Kidney epithelial cell (primary cell): ENCODE measurements at places on chromosomes 13 and 19. TPM values are rescaled to one million over a fixed set of nuclear protein-coding genes. Genes with fewer than 3 reads are reported as not detected.

- DNase-seq, result no peak
These were observed 113.1 kb downstream of the PCDH9 start for GRCh38 chr13:67117010-67117550.

DNA sequence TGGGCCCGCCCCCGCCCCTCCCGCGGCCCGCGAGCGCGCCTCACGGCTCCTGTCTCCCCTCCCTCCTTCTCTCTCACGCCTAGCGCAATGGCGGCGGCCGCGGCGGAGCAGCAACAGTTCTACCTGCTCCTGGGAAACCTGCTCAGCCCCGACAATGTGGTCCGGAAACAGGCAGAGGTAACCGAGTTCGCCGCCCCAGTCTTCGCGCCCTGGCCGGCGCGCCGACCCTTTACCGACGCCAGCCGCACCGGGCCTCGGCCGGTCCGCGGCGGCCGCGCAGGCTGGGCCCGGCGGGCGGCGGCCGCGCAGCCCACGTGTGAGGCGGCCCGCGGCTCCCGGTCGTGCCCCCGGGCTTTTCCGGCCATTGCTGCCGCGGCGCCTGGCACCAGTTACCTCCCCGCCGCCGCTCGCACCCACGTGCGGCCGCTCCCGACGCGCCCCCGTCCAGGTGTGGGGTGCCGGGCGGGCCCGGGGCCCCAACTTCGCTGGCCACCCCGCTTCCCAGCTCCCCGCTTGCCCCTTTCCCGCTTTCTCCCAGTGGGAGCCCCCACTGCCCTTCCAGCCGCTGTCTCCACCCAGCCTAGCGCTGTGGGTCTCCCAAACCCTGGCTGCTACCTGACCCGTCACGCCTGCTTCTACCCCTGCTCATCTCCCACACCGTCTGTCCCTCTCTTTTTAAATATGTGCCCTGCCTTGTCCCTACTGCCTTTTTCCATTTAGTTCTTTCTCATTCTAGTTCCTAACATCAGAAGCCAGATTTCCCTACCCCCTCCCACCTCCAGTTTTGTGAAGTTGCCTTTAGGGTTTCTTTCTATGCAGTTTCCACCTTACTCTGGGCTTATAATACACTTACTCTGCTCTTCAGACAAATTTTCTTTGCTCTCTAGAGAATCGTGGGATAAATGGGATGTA, 23.4 kb downstream of the IPO5 start:
- no peak for DNase-seq

- DNase-seq, result no peak
These were observed 60.5 kb downstream of the EFNB2 start for GRCh38 chr13:106474912-106475311.

Gene PRMT1
- 284 and 314 TPM in 2 replicates for total RNA-seq

Gene PODNL1
- total RNA-seq, result not detected in 2 replicates

DNA sequence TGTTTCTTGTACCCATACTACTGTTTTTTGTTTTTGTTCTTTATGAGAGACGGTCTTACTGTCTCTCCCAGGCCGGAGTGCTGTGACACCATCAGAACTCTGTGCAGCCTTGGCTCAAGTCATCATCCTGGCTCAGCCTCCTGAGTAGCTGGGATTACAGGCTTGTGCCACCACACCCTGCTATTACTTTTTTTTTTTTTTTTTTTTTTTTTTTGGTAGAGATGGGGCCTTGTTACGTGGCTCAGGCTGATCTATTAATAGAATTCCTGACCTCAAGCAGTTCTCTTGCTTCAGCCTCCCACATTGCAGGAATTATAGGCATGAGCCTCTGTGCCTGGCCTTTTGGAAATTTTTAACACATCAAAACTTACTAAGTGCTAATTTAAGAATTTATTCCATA, 2.9 kb upstream of the ZNF304 start:
- DNase-seq, result no peak

- no peak for DNase-seq
These were observed 1.1 kb upstream of the SMIM24 start for GRCh38 chr19:3481241-3482090.

Gene FOXO1
- total RNA-seq, result 17.0 and 17.7 TPM in 2 replicates

DNA sequence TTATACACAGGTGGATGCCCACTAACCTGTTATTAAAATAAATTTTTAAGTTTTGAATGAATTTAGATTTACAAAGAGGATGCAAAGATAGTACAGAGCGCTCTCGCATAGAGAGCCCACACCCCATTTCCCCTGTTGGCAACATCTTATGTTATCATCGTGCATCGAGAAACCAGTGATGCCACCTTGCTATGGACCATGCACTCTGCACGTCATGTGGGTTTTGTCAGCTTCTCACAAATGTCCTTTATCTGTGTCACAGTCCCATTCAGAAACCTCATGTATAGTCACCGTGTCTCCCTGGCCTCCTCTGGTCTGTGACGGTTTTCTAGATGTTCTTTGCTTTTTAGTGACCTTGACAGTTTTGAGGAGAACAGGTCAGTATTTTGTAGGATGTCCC, 60.0 kb downstream of the ING1 start:
- DNase-seq, result no peak

DNA sequence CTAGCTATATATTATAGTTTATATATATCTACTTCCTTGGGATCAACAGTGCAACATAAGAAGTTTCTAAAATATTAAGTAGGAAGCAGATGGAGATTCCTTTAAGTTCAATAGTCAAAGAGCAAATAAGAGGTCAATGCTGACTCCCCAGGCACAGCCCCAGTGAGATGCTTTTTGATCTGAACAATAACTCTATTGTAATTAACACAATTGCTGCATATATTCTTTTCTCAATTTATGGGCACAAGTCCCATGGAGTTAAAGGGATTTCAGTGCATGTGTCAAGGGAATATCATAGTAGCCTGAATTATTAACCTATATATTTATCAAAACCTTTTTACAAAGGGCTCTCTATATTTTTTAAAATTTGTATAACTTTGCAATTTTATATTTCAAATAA, 180.8 kb downstream of the SPRY2 start:
- no peak for DNase-seq

Gene C19orf73
- total RNA-seq, result 4.2 and 4.6 TPM in 2 replicates

DNA sequence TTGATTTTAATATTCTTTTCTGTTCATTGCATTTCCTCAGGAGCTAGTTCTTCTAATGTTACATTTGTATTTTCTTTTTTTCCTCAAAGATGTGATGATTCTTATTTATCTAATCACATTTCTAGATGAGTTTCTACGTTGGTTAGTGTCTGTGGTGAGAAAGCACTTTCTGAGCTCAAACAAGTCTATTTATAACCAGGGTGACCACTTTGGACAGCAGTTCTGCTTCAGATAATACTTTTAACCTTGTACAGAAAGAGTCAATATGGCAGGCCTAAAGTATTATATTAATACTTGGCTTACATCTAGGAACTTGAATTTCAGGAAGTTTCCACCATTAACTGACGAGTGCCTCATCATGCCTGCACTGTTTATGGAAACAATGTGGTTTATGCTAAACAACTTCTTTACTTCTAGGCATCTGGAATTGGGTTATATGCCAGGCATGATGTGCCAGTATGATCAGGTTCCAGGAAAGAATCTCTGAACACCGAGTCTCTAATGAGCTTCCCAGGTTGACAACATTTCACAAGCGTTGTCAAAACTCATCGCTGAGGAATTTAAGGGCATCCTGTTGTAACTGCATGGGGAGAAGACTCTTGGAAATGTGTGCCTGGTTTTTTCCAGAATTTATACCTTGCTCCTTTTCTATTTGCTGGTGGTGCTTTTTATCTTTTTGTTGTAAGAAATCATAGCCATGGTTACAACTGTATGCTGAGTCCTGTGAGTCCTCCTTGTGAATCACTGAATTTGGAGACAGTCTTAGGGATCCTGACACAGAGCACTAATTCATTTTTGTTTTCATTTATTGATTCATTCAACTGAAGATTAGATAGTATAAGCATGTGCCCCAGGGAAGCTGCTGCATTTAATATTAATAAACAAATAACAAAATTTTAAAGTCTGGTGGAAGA, 344.4 kb upstream of the PCDH9 start:
- DNase-seq, result no peak

GRCh38 chr19:15837221-15837731, 21.8 kb upstream of the OR10H1 start:
- DNase-seq, result peak; percentile 38

GRCh38 chr13:83634601-83635000, 247.7 kb downstream of the SLITRK1 start:
- no peak for DNase-seq

Gene AMER2
- 0.04 and 0.27 TPM in 2 replicates for total RNA-seq

GRCh38 chr19:34851277-34851804, 75.4 kb upstream of the ZNF30 start:
- DNase-seq, result no peak

GRCh38 chr13:108527844-108528243, 101.6 kb upstream of the MYO16 start:
- DNase-seq, result no peak

- no peak for DNase-seq
These were observed 830.2 kb upstream of the SPRY2 start for GRCh38 chr13:81171065-81171647.

- DNase-seq, result no peak
These were observed 3.6 kb upstream of the CEACAM3 start for GRCh38 chr19:41792513-41793413.

DNA sequence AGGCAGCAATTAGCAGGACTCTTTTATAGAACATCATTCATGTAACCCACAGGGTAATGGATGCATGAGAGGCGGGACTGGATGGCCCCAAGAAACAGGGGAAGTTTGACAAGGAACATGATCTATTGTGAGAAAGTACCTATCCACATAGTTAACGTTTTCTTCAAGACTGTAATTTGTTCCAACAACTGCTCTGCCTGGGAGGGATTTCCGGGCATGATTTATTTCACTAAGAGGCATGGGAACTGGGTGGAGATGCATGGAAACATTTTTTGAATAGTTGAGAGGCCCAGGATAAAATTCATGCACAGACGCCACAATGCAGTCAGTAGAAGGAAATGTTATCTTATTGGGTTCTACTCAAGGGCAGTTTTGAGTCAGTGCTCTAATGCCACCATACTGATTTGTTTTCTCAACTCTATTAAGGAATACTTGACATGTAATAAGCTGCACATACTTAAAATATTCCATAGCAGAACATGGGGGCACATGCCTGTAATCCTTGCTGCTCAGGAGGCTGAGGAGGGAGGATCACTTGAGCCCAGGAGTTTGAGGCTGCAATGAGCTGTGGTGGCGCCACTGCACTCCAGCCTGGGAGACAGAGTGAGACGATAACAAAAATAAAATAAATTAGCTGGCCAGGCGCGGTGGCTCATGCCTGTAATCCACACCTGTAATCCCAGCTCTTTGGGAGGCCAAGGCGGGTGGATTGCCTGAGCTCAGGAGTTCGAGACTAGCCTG, 9.9 kb upstream of the ATG4D start:
- no peak for DNase-seq

Gene IRS2
- 27.1 and 35.7 TPM in 2 replicates for total RNA-seq

Gene BST2
- total RNA-seq, result 38.2 and 41.4 TPM in 2 replicates

DNA sequence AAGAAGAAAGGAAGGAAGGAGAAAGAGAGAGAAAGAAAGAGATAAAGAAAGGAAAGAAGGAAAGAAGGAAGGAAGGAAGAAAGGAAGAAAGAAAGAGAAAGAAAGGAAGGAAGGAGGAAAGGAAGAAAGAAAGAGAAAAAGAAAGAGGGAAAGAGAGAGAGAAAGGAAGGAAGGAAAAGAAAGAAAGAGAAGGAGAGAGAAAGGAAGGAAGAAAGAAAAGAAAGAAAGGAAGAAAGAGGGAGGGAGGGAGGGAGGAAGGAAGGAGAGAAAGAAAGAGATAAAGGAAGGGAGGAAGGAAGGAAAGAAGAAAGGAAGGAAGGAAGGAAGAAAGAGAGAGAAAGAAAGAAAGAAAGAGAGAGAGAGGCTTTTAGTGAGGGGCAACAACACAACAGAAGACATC, 135.1 kb upstream of the VSTM2B start:
- DNase-seq, result no peak

GRCh38 chr19:27909861-27910260, 1303.1 kb downstream of the UQCRFS1 start:
- DNase-seq, result no peak

Gene CPT1C
- 2.7 and 3.4 TPM in 2 replicates for total RNA-seq

Gene SPIB
- not detected in 2 replicates for total RNA-seq

GRCh38 chr13:96091164-96092117, 1.5 kb downstream of the HS6ST3 start:
- no peak for DNase-seq

Gene METTL21C
- total RNA-seq, result not detected in 2 replicates

DNA sequence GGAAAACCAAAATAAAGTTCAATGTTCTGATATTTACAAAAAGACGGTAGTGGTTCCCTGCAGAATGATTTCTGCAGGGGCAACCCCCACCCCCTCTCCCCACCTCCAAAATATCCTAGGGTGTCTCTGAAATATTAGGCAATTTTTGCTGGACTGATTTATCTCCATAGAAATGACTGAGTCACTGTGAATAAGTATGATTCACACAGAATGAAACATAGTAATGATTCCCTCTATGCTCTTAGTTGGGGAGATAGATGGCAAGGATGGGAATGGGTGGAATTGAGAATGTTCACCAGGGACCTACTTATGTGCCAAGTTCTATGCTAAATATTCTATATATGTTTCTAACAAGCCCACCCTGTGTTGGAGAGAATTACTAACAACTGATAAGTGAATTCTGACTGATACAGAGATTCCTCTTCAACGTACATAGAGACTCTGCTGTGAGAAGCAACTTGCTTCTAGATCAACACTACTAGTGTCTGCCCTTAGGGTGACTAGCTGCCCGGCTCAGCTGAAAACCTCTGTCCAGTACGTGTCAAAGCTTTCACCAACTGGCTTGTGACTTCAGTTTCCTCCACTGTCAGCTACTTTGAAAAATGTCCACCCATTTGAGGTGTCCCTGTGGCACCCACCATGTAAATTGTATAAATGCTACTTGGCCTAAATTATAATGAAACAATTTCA, 38.4 kb upstream of the RAP2A start:
- no peak for DNase-seq

Gene SELENOV
- 0.27 and 0.42 TPM in 2 replicates for total RNA-seq

DNA sequence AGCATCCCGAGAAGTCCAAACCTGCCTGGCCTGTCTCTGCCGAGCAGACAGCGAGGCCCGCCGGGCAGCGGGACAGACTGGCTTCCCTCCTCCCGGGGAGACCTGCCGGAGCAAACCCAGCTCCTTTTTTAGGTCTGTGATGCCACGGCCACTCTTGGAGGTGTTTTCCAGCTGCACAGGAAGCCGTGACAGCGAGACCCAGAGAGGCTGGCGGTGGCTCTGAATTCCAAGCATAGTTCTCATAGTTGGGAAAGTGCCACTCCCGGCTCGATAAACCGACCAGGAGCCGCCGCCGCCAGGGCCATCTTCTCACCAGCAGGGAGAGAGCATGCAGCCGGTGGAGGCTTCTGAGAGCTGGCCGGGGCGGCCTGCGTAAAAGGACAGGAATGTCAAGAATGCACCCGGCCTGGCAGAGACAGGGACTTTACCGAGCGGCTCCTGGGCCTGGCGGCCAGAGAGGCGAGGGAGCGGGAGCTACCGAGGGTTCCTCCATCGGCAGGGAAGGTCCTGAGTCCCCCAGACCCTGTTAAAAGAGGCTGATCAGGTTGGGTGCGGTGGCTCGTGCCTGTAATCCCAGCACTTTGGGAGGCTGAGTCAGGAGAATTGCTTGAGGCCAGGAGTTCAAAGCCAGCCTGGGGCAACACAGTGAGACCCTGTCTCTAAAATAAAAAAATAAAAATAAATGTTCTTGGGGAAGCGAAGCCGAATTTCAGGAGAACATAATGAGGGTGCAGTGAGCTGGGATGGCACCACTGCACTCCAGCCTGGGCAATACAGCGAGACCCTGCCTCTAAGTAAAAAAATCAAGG, 64.9 kb downstream of the GADD45B start:
- DNase-seq, result peak; percentile 92

Gene ZNF20
- 2.7 and 4.2 TPM in 2 replicates for total RNA-seq

Gene ZNF729
- 0.14 TPM in 1 of 2 replicates, not detected in the other for total RNA-seq

- no peak for DNase-seq
These were observed 44.0 kb downstream of the MIPEP start for GRCh38 chr13:23845105-23845725.

GRCh38 chr13:107296804-107297203, 728.9 kb upstream of the ARGLU1 start:
- DNase-seq, result no peak
